Kasumi-1 (cell line): ENCODE measurements at places on chromosomes 7 and 10.

DNA sequence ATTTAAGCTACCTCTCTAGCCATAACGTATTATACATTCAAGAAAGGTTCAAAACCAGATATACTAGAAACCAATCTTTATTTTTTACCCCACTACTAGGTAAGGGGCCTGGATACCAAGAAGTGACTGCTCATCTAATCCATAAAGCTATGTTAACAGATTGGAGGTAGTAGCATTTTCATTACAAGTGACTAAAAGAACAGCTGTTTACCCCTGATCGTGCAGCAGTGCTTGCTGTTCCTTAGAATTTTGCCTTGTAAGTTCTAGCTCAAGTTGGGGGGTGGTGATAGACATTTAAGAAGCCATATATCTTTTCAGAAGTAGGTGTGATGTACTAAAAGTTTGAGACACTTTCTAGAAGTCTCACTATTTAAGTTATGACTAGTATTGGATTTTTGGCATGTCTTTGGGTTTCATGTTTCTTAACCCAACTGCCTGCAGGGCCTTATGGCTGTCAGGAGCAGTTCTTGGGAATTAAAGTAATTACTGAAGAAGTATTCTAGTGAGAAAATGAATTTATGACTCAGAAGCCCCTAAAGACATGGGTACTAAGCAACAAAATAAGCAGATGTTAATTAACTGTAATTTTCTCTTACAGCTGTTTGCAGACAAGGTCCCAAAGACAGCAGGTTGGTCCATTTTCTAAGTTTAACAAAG lies 2.3 kb downstream of the PPIA start:
- no peak for DNase-seq

DNA sequence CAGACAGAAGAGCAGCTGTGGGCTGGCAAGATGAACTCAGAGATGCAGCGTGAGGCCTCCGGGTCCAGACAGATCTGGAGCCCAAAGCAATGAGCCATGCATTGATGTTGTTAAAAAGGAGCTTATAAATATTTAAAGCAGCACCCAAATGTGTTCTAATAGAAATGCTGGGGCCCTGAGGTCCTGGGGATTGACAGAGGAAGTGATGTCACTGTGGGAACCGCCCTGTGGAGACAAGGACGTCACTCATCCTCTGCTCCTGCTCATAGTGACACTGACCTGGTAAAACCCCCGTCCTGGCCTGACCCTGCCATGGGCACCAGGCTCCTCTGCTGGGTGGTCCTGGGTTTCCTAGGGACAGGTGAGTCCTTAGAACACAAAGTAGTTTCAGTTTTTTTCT lies 197.0 kb upstream of the PRSS58 start:
- DNase-seq, result no peak

DNA sequence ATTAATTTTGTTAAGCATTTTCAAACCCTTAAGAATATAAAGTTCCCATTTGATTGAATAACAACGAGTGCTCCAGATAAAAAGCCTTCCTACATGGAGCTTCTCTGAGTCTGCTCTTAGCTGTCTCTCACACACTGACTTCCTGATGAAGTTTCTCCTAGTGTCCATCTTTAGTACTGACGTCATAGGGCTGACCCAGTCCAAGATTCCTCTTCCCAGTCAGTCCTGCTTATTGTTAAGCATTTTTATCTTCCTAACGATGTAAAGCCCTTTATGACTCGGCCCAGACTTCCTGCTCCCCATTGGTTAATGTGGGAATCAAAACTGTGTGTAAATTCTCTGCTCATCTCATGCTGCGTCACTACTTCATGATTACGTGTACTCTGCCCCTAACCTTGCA lies 398.8 kb downstream of the TFEC start:
- DNase-seq, result no peak

- no peak for DNase-seq
Measured at GRCh38 chr10:24569828-24570657, 153.6 kb downstream of the ARHGAP21 start.
